HCEC 1CT (cell line): ENCODE measurements at places on chromosomes 5 and 9.

DNA sequence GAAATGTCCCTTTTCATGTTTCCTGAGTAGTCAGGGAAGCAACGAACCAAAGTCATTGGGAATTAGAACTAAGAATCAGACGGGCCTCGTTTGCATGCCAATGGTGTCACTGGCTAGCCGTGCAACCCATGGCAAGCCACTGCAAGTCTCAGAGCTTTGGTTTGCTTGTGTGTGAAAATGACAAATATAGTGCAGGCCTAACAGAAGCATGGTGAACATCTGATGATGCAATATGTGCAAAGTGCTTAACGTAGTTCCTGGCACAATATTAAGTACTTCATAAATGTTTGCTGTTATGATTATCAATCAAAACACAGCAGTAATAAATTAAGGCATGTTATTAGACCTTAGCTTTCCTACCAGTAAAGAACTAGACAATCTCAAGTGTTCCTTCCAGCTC is 118.0 kb upstream of the TRIM32 start:
- no peak for DNase-seq

DNA sequence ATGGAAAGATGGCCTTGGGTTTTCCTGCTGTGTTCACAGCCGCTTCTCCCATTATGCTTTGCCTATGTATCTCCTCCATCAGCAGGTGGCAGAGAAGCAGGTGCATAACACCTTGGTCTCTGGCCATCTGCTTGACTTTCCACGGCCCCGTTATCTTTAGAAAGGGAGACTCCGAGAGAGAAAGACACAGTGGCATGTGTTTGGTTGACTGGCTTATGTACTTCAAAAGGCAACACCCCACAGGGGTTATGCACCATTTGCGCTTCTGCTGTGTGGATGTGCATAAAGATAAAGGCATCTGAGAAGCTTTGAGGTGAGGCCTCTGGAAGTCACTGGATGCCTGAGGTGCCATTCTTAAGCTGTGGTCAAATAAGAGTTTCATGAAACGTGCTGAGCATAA is 138.4 kb downstream of the EGFLAM start:
- DNase-seq, result no peak

- no peak for DNase-seq
Measured at GRCh38 chr5:173563246-173563645, 53.2 kb downstream of the BOD1 start.

- no peak for DNase-seq
Measured at GRCh38 chr5:88778736-88779135, 104.2 kb downstream of the MEF2C start.

- peak; percentile 68 for DNase-seq
Measured at GRCh38 chr5:72842816-72843215, 26.4 kb downstream of the TNPO1 start.

DNA sequence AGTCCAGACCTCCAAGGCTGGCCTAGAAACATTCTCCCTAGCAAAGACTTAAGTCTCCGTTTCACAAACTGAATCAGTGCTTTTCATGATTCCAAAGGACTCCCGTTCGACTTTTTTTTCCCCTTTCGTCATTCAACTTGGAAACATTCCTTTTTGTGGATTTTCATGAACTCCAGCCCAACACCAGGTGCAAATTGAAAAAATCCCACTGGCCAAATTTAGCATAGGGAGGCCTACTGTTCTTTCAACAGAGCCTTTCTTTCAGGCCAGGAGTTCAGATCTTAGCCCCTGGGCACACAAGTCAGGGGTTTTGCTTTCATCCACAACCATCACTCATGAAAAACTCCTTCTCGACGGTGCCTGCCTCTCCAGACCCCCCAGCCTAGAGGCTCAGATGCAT is 285.3 kb downstream of the PIK3R1 start:
- no peak for DNase-seq

- DNase-seq, result no peak
Measured at GRCh38 chr9:83401328-83401900, 136.8 kb downstream of the FRMD3 start.

DNA sequence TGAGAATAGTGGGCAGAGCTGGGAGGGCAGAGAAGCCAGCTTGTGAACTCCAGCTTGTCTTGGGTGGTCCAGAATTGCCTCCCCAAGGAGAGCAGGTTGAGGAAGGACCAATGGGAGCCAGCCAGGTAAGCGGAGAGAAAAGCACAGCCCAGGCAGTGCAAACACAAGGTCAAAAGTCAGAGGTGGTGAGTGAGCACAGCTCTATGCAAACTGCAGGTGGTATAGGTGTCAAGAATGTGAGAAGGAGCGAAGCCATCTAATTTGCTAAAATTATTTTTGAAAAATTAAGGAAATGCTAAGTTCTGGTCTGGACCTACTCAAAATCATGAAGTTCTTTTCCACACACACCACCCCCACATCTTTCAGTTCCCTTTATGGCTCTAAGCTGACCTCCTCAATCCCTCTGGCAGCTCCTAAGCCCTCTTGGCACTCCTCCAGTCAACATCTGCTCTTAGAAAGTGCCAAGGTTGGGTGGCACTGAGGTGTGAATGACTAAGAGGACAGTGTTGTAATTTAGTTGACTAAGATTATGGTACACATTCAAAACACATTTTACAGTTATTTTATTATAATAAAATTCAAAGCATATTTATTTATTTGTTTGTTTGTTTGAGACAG is 6.6 kb upstream of the OTULINL start:
- no peak for DNase-seq

GRCh38 chr5:150258130-150258529 is 31.4 kb downstream of the CAMK2A start:
- DNase-seq, result no peak

GRCh38 chr5:88203981-88204750 is 64.5 kb downstream of the TMEM161B start:
- no peak for DNase-seq

GRCh38 chr5:40106847-40107246 is 572.9 kb upstream of the PTGER4 start:
- DNase-seq, result no peak

- peak; percentile 87 for DNase-seq
Measured at GRCh38 chr5:34486160-34486848, 169.8 kb upstream of the RAI14 start.

DNA sequence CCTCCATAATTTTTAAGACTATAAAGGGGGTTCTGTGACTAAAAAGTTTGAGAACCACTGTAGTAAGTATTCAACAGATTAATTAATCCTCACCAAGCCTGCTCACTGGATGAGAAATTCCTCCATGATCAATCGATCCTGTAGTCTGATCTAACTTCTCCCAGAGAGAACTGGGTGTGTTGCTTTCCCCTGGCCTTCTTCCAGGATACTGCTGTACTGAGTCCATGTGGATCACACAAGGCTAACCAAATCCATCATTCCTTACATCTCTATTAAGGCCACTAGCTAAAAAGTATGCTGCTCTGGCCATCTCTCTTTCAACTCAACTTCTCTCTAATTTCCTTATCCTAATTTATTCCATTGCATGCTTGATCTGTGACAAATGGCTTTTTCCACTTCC is 280.2 kb upstream of the PCSK5 start:
- no peak for DNase-seq

GRCh38 chr5:73317523-73317922 is 131.1 kb downstream of the FOXD1 start:
- DNase-seq, result no peak

DNA sequence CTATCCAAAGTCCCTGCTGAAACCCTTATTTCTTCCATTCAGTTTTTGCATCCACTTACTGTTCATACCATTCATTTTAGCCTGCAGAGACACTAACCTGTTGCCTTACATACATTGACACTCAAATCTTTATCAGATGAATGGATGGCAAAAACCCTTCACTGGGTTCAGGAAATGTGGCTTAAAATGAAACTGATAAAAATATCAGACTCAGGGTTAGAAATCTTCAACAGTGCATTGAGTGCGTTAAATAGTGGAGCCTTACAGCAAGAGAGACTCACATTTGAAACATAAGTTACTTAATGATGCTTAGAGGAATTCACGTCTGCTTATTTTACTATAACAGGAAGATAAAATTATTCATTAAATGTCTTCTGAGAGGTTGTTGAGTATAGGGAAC is 28.0 kb upstream of the BNC2 start:
- no peak for DNase-seq

- DNase-seq, result no peak
Measured at GRCh38 chr5:2039180-2039531, 156.4 kb upstream of the IRX4 start.

- no peak for DNase-seq
Measured at GRCh38 chr9:93090091-93090655, 5.8 kb upstream of the CARD19 start.

- no peak for DNase-seq
Measured at GRCh38 chr5:134037160-134037559, 32.4 kb upstream of the VDAC1 start.

- no peak for DNase-seq
Measured at GRCh38 chr5:133531178-133531577, 81.2 kb downstream of the FSTL4 start.

- DNase-seq, result peak; percentile 71
Measured at GRCh38 chr9:137021979-137022661, 5.9 kb downstream of the ABCA2 start.

DNA sequence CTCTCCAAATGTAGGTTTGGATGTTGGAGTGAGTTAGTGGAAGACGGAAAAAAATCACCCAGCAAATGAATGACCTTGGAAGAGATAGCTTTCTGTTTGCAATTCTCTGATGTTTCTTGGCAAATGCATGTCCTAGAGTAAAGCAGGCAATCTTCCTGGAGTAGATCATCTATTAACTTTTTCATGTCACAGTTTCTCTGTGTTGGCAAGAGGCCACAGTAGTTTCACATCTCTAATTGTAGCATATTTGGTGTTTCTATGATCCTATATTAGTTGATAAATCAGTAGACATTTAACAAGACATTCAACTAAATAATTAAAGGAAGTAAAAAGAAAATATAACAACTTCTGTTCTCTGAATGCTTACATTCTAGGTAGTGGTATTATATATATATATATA is 138.2 kb upstream of the MINAR2 start:
- DNase-seq, result no peak

- DNase-seq, result no peak
Measured at GRCh38 chr9:40927851-40928802, 200.4 kb downstream of the FOXD4L6 start.

- no peak for DNase-seq
Measured at GRCh38 chr9:112187404-112187803, 12.3 kb upstream of the SUSD1 start.

DNA sequence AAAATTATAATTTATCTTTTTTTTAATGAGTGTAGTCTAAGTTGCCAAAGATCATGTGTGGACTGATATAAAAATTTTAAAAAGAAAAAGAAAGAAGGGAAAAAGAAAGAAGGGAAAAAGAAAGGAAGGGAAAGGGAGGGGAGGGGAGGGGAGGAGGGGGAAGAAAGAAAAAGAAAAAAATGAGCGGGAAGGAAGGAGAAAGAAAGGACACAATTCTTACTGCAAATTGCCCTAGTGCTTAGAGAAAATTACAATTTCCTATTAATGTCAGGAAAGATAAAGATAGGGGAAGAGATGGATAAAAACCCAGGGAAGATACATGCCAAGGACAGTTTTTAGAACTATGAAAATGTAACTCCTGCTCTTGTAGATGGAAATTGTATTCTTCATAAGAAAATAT is 789.7 kb upstream of the GRAMD2B start:
- no peak for DNase-seq

GRCh38 chr5:101585366-101585765 is 682.3 kb upstream of the ST8SIA4 start:
- DNase-seq, result no peak

DNA sequence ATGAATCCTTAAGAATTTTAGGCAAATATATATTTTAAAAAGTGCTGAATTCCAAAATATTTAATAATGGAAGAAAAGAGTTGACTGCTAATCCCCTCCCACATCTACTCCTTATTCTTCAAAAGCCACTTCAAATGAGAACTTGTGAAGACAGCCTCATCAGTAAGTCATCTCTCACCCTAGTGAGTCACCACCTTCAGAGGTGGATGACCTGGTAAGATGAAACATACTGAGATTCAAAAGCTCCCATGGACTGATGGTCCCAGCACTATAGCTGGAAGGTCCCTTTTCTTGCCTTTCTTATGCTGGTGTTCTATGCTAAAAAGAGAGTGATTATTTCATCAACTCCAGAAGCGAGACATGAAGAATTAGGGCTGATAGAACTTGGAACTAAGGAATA is 37.8 kb upstream of the SPDL1 start:
- DNase-seq, result peak; percentile 16

DNA sequence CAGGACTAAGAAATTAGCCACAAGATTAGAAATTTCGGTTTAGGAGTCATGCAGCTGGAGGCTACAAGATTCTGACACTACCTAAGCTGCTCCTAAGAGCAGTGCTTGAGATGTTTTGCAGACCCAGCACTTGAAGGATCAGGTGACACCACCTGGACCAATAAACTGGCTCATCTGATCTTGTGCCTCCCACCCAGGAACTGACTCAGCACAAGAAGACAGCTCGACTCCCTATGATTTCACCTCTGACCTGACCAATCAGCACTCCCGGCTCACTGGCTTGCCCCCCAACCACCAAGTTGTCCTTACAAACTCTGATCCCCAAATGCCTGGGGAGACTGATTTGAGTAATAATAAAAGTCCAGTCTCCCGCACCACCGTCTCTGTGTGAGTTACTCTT is 170.4 kb downstream of the TTC39B start:
- no peak for DNase-seq

GRCh38 chr5:142095651-142096330 is 12.8 kb upstream of the NDFIP1 start:
- DNase-seq, result no peak

DNA sequence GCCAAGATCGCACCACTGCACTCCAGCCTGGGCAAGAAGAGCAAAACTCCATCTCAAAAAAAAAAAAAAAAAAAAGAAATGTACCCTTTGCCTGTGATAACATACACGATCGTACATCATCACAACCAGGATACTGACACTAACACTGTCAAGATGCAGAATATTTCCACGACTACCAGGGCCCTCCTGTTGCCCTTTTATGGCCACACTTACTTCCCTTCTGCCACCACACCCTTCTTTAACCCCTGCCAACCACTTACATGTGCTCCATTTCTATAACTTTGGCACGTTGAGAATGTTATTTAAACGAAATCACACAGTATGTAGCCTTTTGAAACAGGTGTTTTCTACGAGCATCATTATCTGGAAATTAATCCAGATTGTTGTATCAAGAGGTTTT is 69.0 kb upstream of the OTULINL start:
- no peak for DNase-seq

- no peak for DNase-seq
Measured at GRCh38 chr5:10460252-10460906, 18.7 kb downstream of the ROPN1L start.

DNA sequence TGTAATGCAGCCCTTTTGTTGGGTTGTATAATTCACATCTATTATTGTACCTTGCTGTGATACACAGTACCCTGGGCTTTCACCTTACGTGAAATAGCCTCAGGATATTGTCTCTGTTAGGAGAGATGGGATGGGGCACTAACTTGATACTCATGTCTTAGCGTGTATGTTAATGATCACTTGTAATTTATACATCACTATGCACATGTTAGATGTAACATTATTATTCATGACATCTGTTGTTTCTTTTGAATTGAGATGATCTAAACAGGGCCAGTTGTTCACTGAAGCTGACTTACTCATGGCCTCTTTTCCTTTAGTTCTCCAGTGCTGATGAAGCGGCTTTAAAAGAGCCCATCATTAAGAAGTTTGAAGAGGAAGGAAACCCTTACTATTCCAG is 65.2 kb downstream of the MCCC2 start:
- DNase-seq, result no peak

GRCh38 chr9:88916894-88917293 is 74.4 kb upstream of the S1PR3 start:
- DNase-seq, result no peak

- no peak for DNase-seq
Measured at GRCh38 chr5:135543001-135543484, 7.3 kb upstream of the NEUROG1 start.

- DNase-seq, result peak; percentile 87
Measured at GRCh38 chr5:78526049-78526525, 122.5 kb downstream of the LHFPL2 start.

- peak; percentile 38 for DNase-seq
Measured at GRCh38 chr5:132841305-132841704, 10.9 kb upstream of the SHROOM1 start.
